ENCODE measurements at places on chromosomes 6 and 20.

GRCh38 chr6:136963259-136963658 lies 41.2 kb downstream of the SLC35D3 start:
- DNase-seq, result no peak

- no peak for DNase-seq
Measured at GRCh38 chr20:24502661-24503060, 33.2 kb downstream of the SYNDIG1 start.

DNA sequence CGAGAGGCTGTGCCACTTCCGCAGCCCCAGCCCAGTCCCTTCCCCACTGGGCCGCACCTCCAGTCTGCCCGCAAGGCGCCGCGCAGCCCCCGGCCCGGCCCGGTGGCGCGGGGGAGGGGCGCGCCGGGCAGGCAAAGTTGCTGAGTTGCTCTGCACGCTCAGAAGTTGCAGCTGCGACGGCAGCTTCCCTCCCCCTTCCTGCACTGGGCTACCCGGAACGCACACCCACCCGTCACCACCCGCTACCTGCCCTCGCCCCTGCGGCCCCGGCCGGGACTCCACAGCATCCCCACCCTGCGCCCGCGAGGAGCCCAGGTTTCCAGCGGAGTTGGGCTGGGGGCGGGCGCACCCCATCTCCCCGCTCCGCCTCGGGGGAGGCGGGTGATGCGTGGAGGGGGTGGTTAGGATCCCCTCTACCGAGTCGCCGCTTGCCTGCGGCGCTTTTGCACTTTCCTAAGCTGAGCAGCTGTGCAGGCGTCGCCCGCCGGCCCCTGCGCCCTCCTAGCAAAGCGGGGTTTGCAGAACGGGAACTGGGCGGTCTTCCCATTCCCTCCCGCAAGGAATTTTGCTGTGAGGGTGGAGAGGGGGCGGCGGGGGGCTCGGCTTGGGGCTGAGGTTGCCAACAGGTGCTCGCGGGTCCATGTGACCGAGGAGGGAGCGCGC lies 55.9 kb upstream of the RREB1 start:
- peak; percentile 46 for DNase-seq

DNA sequence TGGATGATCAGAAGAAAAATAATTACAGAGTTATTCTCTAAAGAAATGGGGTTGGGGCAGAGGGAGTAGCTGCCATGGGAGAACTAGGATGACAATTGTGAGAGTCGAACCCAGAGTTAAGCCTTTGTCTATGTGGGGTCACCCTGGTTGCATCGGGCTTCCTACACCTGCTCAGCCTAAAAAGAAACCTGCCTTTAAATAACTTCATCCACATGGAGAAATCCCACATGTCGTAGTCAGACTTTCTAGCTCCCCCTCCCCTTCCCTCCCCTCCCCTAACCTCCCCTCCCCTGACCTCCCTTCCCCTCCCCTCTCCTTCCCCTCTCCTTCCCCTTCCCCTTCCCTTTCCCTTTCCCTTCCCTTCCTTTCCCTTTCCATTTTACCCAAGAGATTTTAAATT lies 14.7 kb downstream of the VIP start:
- no peak for DNase-seq

- no peak for DNase-seq
Measured at GRCh38 chr6:161211380-161212035, 62.4 kb downstream of the AGPAT4 start.

DNA sequence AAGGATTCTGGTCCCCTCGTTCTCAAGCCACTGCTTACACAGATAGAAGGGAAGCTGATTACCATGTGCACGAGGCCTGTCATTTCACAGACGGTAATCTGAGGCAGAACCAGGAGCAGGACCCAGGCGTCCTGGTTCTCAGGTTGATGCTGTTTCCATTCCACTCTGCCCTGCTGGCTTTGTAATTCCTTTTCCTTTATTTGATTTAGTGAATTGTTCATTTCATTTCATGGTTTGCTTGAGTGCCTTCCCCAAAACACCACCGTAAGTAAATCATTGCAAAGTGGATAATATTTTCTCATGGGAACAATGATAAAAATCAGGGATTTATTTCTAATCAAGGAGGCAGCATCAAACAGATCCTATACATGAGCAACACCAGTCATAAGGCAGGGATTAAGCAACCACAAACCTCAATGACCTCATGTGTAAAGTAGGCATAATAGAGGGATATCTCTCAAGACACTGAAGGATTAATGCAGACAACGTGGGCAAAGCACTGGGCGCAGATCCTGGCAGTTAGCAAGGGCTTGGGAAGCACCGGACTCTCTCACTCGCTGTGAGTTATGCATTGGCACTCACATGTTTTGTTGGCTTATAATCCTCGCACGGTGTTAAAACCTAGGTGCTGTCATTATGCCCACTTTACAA lies 229.5 kb upstream of the FOXQ1 start:
- DNase-seq, result no peak

DNA sequence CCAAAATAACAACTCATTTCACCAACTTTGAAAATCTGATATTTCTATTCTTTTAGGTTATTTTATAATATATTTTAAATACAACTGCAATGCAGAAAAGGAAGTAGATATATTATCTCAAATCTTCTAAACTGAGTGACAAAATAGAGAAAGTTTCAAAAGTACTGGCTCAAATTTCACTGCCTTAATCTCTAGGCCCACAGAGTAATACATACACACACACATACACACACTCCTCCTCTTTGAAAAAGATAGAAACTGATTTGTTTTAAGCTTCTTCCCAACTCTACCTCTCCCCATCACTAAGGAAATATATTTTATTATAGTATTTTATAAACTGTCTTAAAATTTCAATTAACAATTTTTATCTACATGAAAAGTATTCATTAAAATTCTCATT lies 36.2 kb downstream of the ARHGAP18 start:
- DNase-seq, result no peak

DNA sequence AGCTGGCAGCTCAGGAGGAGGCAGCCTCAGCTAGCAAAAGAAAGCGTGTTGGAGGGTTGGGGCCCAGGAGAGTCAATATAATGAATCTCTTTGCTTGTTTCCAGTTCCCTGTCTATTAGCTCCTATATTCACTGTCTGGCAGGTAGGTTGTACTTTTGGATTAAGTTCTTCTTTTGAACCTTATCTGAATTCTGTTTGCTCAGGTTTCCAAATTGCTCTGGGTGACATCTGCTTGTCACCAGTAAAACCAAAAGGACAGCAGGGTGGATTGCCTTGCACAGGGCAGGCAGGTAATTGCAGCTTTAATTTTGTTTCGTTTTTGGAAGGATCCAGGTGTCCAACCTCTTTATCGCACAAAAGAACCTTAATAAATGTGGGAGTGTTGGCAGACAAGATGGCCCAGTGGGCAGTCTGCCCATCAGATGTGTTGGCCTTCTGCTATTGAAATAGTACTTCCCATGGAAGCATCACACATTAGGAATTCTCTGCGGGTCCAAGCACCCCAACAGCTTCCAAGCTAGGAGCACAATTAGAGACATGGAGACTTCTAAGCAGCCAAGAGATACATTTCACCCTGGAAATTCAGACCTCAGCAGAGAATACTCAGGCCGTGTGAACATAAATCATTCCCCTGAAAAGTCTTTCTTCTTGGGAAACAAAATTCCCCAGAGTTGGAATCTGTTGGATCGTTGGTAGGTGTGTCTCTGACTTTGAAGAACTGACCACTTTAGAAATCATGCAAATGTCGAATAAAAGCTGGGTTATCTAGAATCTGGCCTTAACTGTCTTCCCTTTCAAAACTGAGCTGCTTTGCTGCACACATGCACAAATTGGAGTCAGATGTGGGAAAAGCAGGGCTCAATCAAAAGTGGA lies 286.9 kb upstream of the BMP2 start:
- no peak for DNase-seq

DNA sequence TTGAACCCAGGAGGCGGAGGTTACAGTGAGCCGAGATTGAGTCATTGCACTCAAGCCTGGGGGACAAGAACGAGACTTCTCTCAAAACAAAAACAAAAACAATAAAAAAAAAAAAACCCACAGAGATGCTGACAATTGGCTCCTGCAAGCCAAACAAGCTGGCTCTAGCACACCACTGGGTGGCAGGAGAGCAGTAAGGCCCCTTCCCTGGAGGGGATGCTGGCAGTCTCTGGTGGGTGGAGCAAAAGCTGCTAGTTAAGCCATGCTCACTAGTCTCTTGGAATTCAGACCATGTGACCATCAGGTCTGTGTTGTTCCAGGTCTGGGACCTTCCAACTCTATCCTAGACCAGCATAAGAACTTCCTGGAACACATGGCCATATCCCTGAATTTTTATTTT lies 18.9 kb upstream of the DSN1 start:
- no peak for DNase-seq

GRCh38 chr20:33561692-33562601 lies 72.1 kb downstream of the CBFA2T2 start:
- no peak for DNase-seq

GRCh38 chr6:26336355-26337198 lies 28.4 kb upstream of the BTN3A2 start:
- no peak for DNase-seq

Data from CD4-positive, alpha-beta T cell treated with Interleukin-1 beta for 1 hour (primary cell).